ENCODE measurements at places on chromosomes 13 and 19.
A peak's percentile ranks its signal among the peaks of the same experiment; 100 is the strongest.

DNA sequence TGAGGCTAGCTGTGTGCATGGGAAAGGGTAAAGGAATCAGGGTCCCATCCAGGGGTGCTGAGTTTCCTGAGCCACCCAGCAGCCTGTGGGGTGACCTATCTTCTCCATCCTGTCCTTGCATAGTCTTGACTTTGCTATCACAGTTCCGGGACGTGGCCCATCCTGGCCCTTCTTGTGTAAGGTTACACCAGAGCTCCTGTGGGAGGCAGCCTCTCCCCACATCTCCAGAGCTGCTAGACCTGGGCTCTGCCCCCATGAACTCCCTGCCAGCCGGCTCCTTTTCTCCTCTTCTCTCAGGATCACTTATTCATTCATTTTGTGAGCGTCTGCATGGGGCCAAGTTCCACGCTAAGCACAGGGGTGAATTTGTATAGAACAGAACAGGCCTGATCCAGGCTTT, 238.9 kb downstream of the TSHZ3 start:
- DNase-seq, result peak; percentile 26

- no peak for DNase-seq
Measured at GRCh38 chr19:57566396-57567265, 7.0 kb upstream of the ZNF550 start.

DNA sequence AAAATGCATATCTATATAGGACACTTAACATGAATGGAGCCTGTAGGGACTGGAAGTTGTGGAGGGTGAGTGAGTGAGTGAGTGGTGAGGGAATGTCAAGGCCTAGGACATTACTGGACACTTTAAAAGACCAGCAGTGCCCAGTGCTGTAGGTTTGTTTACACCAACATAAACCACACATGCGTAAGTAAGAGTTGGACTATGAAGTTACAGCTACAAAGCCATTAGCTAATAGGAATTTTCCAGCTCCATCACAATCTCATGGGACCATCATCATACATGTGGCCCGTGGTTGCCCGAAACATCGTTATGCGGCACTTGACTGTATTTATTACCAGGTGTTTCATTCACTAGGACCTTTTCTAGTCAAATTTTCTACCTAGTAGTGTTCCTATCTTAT, 49.2 kb downstream of the LATS2 start:
- DNase-seq, result no peak

DNA sequence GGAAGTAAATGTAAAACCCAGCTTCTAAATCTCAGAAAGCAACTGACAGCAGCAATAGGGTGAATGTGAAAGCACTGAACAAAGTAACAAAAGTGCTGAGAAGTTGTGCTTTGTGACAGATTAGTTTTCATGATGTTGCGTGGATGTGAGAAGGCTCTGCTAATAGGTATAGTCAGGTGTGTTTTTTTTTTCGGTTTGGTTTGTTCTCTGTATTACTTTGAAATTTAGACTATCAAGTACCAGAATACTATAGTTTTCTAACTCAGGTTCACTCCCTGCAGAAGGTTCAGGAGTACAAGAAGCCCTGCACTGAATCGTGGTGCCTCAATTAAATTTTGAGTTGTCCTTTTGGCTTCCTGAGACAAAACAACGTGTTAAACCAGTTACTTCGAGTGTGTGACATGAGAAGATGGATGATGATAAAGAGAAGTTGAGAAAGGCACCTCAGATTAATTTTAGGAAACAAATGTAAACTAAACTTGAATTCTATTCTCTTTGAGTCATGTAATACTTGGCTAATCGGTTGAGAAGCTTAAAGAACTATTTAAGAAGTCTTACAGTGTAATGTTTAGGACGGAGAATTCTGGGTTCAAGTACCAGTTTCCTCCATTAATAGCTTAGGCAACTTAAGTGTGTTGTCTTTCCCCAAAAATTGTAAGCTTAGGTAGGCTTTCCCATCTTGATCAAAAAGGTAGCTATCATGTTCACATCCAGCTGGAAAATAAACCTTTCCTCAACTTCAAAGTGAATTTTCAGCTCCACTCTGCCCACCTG, 10.3 kb downstream of the MIR17HG start:
- no peak for DNase-seq

GRCh38 chr13:82458169-82458568, 1424.1 kb downstream of the SLITRK1 start:
- DNase-seq, result no peak

DNA sequence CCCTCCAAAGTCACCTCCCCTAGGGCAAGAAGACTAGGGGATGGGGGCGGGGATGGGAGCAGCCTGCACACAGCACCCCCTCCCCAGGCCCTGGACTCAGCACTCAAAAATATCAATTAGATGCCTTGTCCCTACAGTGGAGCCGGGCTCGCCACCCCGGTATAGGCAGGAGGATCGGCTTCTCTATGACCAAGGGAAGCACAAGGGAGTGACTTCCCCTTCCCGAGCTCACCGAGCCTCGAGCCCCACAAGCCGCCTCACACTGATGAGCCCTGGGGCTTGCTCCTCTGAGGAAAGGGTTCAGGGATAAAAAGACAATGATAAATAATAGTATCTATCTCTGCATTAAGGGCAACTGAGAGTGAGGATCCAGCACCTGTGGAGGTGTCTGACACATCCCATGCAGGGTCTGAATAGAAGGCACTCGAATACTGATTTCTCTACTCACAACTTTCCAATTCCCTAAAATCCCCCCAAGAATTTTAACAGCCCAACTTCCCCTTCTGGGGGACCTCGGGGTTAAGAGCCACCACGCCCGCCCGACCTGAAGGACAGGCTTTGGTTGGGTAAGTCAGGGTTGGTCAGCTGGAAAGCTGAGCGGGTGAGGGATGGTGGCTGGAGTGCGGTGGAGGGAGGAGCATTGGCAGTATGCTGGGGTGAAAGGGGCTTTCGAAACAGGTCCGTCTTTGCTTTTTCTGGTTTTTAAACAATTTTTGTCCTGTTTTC, 51.3 kb downstream of the STK24 start:
- DNase-seq, result no peak

- no peak for DNase-seq
Measured at GRCh38 chr19:49229416-49229815, 71.8 kb downstream of the TRPM4 start.

DNA sequence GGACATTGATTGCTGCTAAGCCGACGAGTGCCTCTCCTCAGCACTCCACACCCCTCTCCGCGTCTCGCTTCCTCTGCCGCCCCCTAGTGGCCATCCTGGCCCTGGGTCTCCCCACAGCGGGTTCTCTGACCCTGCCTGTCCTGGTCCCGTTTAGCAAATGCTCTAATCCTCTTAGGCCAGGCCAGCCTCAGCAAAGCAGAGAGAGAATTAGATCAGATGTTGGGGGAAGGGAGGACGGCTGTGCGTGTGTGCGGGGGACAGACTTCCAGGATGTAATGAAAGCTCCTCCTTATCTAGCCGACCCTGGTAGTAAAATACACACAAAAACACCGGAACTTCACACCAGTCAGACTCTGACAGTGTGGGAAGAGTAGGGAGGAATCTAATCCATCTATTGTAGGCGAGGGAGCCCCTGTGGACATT, 4.5 kb downstream of the TPRX2 start:
- peak; percentile 59 for DNase-seq

DNA sequence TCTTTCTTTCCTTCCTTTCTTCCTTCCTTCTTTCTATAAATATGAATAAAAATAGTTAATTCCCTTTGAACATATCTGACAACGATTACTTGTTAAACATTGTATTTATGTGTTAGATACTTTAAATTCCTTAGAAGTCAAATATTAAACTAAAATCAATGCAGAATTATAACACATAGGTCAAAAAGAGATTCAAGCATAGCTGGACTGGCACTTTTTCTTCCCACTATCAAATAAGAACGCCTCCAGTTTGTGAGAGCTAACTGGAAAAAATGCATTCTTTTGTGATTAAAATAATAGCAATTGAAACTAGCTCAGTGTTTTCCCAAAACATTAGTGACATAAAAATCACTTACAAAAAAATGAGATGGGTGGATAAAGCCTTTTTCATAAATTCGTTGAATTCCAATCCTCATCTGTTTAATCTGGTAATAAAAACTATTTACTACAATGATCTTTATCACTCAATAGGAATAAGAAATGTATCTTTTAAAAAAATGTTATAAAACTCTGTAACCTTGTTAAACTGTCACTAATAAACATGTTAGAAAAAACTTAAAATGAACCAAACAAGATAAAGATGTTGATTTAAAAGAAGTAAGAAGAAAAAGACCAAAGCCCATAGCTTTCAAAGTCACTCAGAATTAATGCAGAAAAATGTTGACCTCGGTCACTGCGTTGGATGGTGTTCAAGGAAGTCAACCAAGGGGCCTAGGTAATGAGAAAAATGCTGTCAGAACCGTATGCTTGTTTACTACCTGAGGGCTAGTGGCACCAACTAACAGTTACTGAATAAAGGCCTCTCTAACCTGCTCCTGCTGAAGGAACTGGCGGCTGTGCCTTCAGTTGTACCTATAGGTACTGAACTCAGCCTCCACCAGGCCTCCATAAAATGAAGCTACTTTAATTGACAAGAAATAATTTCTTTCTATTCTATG, 1039.5 kb upstream of the SLC10A2 start:
- no peak for DNase-seq
